Activated T-helper 1 cell treated with anti-CD3 and anti-CD28 coated beads, Interleukin-2, amount 50 U/mL, for 16 hours (primary cell): ENCODE measurements at places on chromosomes 3 and 15.

- no peak for DNase-seq
Measured at GRCh38 chr3:124851136-124851535, 36.0 kb downstream of the ITGB5 start.

DNA sequence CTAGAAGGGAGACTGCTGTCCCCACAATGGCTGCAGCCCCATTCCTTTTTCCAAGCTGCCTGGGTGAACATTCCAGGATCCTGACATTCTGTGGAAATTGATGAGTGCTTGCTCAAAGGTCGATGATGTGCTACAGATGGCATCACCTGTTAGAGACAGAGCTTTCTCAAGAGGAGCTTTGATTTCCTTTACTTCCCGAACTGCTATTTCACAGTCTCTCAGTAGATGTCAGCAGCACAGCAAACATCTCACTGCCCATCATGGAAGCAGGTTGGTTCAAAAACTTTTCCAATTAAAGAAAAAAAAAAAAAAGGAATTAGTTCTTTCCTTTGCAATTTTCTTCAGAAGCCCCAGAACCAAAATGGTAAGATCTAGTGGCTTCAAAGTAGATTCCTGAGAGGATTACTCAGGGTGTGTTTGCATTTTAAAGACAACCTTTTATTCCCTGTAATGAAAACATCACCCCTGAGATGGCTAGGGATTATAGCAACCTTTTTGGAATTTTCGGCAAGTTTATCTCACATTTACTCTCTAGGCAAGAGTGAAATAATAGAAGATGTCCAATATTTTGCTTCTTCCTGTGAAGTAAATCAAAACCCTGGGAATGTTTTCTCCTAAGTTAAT lies 44.8 kb downstream of the POLR2M start:
- no peak for DNase-seq

GRCh38 chr3:39809181-39809994 lies at the start of gene MYRIP:
Gene MYRIP, plus strand, starts transcription at chr3:39809609. Its CDS starts 91,208 bp downstream, at chr3:39900817.
- DNase-seq, result no peak

DNA sequence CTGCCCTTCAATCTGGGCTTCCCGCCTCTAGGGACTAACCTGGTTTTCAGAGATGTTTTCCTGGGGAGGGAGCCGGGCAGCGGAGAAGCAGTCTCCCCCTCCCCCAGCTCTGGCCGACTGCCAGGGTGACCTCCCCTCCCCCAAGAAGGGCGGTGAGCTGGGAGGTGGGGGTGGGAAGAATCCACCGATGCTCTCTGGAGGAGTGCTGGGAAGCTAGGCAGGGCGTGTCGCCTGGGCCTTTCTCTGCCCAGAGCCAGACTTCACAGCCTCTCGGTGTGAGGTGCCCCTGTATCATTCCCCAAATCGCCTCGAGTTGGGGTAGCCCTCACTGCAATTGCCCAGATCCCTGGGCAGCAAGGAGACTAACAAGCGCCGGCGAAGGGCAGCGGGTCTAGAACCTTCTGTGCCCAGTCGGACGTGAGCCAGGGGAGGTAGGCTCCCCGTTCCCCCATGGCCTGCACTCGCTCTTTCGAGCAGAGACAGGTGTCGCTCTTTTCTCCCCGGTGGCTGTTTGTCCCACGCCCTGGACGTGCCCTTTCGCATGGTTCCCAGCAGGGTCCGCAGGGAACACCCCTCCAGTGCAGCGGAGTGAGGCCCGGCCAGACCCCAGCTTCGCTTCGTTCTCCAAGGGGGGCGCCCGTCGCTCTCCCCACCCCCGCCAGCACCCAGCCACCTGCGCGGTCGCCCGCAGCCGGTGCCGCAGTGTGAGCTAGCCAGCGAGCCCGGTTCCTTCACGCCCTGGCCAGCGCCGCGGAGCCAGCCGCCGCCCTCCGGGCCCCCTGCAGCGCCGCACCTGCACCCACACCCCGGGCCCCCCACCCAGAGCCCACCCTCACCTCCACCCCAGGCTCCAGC lies 1.1 kb downstream of the RAB6B start:
- no peak for DNase-seq

- no peak for DNase-seq
Measured at GRCh38 chr3:47370887-47371697, 9.7 kb upstream of the PTPN23 start.

DNA sequence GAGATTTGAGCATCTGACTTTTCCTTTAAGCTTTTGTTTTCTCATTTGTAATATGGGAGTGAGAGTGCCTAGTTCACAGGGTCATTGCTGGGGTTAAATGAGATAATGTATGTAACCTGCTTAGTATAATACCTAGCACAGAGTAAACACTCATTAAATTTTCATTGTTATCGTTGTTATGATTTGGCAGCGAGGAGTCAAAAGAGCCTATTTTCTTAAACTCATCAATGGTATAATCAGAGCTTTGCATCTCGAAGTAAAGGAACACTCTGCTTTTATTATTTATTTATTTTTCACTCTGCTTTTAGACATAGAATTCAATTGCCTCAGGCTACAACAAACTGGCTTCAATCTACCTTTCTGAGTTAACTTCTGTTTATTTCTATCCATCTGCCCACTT lies 52.8 kb downstream of the LPP start:
- no peak for DNase-seq

GRCh38 chr3:9721015-9721699 lies 10.4 kb upstream of the BRPF1 start:
- no peak for DNase-seq

GRCh38 chr3:116423374-116423773 lies 21.9 kb downstream of the LSAMP start:
- no peak for DNase-seq

DNA sequence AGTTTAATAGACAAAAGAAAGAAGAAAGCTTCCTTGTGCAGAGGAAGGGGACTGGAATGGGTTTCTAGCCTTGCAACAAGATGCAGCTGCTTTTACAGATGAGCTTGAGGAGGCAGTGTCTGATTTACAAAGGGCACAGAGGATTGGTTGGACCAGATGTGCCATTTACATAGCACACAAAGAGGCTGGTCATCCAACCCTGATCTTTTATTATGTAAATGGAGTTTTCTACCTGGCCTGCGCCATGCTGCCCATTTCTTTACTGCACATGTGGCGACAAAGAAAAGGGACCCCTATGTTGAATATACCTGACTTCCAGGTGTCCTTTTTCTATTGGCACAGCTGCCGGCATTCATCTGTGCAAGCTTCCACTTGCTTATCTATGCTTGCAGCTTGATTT lies 409.4 kb upstream of the FRG2C start:
- DNase-seq, result no peak

- no peak for DNase-seq
Measured at GRCh38 chr3:188133646-188134045, 20.3 kb upstream of the LPP start.

DNA sequence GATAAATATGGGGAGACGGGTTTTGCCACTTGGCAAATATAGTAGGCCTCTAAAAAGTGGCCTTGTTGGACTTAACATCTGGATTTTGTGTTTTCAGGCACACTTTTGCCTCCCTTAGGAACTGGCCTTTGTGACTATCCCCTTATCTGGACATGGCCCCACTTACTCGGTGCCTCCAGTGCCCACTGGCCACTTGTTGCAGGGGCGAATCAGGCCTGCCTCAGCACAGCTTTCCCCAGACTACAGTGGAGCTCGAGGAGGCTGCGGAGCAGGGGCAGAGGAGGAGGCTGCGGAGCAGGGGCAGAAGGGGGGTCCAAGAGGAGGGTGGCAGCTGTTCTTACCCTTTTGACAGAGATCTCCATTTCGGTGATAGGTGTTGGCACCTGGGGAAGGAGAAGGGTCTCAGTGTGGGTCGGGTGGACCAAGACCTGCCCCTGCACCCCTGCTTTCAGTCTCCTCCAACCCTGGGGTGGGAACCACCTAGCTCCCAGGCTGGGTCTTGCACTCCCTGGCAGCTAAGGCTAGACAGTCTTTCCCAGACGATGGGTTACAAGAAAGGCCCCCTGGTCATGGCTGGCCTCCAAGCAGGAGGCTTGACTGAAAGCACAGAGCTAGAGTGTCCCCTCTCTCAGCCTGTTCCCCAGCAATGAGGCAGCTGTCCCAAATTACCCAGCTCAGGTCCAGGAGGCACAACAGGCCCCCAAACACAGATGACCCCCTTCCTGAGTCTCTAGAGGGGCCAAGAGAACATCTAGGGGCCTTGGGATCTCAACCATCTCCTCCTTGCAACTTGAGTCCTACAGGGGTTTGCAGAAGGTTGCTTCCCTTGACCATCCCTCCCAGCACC lies 6.1 kb downstream of the SEMA3G start:
- DNase-seq, result no peak

- DNase-seq, result no peak
Measured at GRCh38 chr15:81299156-81299555, 24.8 kb downstream of the STARD5 start.

GRCh38 chr3:151838574-151839312 lies 24.8 kb downstream of the AADAC start:
- DNase-seq, result no peak

DNA sequence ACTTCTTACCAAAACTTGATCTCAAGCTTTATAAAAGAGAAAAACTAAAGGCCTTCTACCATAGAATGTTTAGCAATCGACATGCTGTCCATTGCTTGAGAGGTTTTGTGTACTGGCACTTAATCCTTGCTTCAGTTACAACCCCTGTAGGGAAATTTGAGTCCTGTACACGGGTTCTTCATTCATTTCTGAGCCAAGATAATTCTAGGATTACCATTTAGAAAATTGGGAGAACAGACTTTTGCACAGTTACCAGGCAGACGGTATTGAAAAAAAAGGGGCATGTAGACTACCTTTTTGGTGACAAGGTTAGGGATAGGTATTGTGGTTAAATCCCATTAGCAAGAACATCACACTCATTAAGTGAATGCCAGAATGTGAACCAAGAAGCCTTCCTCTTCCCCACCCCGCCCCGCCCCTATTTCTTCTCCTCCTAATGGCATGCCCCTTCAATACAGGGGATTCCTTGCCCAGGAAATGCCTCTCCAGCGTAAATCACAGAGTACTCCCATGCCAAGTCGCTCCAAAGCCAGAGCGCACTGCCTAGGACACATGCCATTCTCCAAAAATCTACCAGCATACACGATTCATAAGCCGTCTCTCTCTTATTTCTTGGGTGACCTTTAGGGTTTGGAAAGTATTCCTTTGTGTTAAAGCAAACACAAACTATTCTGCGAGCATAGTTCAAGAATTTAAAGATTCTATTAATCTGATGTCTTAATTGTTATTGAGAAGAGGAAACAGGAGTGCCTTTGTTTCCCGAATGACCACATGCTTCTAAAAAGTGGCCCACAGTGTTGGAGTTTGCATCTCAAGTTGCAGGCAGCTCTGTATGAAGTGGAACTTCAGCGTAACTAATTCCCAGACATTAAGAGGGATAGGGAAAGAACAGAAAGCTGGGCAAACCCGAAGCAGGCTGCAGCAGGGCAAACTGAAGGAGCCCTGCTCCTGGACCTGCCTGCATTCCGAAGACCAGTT lies 164.0 kb upstream of the NR2F2 start:
- DNase-seq, result no peak

- no peak for DNase-seq
Measured at GRCh38 chr3:47429476-47430270, 46.1 kb downstream of the SCAP start.

GRCh38 chr3:65922441-65922840 lies 116.3 kb downstream of the MAGI1 start:
- no peak for DNase-seq

GRCh38 chr3:31065765-31066164 lies 171.3 kb upstream of the GADL1 start:
- DNase-seq, result no peak

DNA sequence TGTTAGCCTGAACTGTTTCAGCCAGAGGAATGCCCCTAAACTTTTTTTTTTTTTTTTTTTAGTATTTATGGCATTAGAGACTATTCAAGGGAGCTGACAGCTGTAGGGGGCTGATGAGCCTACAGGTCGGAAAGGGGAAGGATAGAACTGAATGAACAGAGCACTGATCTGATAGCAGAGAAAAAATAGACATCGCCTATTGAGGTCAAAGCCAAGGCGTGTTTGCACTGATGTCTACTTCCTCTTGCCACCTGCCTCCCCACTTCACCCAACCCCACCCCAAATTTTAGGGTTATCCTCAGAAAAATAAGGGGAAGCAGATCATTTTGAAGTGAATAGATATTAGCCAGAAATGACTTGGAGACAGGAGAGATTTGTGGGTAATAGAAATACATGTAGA lies 3.0 kb upstream of the ZMAT3 start:
- no peak for DNase-seq

DNA sequence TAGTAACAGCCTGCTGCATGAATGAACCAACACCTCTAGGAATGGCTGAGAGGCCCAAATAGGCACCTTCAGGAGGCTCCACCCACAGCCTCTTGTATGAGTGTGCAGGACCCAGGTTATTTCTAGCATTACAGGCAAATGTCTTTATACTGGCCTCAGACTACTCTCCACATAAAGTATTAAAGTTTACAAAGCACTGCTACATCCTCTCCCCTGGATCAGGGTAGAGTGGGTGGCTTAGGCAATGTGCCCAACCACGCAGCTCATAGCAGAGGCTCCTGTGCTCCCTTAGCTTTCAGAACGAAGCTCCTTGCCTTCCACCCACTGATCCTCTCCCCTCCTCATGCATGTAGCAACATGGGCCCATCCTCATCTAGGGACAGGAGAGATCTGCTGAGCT lies 16.3 kb downstream of the TMEM43 start:
- DNase-seq, result no peak

DNA sequence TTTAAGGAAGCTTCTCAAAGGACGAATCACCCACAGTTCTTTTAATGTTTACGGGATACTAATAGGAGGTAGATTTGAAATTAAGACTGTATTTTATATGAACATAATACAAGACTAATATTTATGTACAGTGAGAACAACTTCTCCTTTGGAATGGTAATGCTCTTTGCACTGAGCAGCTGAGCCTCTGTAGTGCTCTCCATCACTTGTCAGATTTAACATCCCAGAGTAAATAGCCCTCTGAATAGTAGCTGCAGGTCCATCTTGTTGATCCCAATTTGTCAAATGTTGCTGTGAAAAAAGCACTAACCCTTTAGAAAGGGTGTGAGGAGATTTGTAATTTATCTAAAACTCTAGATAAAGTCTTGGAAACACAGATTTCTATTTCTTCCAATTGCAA lies 351.4 kb upstream of the KCNMB2 start:
- no peak for DNase-seq

- DNase-seq, result no peak
Measured at GRCh38 chr3:24299806-24300626, 194.6 kb downstream of the THRB start.

- DNase-seq, result no peak
Measured at GRCh38 chr15:67386947-67387346, 132.4 kb downstream of the IQCH start.

- DNase-seq, result no peak
Measured at GRCh38 chr3:127679534-127680145, 6.9 kb downstream of the ABTB1 start.

DNA sequence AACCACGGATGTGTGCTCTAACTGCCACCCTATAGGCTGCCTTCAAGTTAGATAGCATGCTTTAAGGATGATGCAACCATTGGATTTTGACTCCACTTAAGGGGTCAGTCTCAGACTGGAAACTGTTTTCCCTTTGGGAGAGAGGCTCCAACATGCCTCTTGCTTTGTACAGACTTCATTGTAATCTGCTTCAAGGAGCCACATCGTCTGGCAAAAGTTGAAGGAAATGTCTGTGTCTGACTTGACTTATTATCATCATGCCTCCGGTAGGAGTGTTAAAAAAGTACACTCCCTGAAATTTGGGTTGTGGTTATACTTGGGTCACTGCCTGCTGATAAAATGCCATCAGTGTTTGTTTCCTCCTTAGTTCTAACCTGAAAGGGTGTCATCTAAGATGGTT lies 245.4 kb upstream of the CDIN1 start:
- DNase-seq, result no peak

GRCh38 chr3:81764665-81765064 lies 3.2 kb upstream of the GBE1 start:
- no peak for DNase-seq

GRCh38 chr3:105834768-105835167 lies 34.0 kb downstream of the CBLB start:
- no peak for DNase-seq

- DNase-seq, result no peak
Measured at GRCh38 chr3:58553003-58553402, 16.0 kb upstream of the ACOX2 start.
